Testis (tissue), 5 donors: ENCODE measurements at places on chromosomes 7 and 10.

- no peak for DNase-seq
These were observed 201.2 kb downstream of the PTN start for GRCh38 chr7:137142376-137142775.

DNA sequence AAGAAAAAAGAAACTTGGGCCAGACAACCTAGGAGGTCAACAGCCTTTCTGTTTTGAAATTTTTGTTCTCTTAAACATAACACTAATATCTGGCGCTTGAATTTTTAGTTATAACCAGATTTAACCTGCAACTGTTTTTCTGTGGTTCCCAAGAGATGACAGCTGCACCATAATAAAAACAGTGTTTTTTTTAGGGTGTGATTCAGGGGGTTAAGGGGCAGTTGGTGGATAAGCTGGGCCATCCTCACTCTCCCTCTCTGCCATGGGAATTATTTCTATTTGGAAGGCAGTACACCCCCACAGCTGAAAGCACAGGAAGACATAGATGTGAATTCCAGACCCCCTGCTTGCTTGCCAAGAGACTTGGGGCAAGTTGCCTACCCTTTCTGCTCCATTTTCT, 20.1 kb upstream of the TM9SF3 start:
- DNase-seq: no peak

- peak; percentile 62 for DNase-seq
These were observed 138.0 kb downstream of the PPP1R9A start for GRCh38 chr7:95045236-95045923.

GRCh38 chr7:12133865-12134264, 77.2 kb upstream of the TMEM106B start:
- DNase-seq: no peak

DNA sequence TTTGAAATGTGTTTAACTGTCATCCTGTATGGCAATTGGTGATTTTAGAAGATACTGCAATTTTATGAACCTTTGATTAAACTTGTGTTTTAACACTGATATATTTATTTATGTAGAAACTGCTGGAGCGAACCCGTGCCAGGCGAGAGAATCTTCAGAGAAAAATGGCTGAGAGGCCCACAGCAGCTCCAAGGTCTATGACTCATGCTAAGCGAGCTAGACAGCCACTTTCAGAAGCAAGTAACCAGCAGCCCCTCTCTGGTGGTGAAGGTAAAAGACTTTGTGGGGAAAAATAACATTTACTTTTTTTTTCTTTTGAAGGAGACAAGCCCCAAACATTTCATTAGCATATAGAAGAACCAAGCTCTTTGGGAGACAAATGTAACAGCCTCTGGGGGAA, 6.5 kb downstream of the ANLN start:
- no peak for DNase-seq

DNA sequence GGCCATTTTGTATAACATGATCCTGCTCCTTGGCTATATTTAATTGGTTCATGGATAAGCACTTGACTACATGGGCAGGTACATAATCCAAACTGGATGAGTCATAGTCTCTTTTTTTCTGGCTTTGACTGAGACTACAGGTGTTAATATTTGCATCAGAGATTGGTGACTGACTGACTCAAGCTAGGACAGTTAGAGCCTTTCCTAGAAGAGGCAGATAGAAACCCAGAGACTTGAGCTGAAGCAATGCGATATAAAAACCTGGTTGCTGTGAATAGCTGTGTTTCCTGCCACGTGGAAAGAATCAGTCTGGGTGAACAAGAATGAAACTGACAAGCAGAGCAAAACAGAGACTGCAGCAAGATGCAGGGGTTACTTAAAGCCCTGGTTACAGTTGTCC, 81.0 kb downstream of the SAMD9 start:
- DNase-seq: no peak

DNA sequence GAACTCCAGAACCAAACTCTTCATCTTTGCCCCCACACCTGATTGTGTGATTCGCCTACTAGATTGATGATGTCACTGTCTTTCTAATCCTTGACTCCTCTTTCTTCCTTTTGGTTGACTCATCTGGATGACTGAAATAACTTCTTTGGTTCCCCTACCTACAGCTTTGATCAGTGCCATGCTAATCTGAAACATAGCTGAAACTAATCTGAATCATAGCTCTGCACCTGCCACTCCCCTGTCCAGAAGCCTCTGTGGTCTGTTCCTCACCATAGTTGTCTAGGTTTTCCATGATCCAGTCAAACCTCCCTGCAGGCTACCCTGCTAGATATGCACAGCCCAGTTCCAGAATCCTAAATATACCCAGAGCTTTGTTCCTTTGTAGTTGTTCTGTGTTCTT, 51.9 kb downstream of the ZNF365 start:
- DNase-seq: no peak

- no peak for DNase-seq
These were observed 23.5 kb downstream of the SGMS1 start for GRCh38 chr10:50600286-50600685.

- DNase-seq: no peak
These were observed 150.3 kb downstream of the COL28A1 start for GRCh38 chr7:7385421-7385820.

DNA sequence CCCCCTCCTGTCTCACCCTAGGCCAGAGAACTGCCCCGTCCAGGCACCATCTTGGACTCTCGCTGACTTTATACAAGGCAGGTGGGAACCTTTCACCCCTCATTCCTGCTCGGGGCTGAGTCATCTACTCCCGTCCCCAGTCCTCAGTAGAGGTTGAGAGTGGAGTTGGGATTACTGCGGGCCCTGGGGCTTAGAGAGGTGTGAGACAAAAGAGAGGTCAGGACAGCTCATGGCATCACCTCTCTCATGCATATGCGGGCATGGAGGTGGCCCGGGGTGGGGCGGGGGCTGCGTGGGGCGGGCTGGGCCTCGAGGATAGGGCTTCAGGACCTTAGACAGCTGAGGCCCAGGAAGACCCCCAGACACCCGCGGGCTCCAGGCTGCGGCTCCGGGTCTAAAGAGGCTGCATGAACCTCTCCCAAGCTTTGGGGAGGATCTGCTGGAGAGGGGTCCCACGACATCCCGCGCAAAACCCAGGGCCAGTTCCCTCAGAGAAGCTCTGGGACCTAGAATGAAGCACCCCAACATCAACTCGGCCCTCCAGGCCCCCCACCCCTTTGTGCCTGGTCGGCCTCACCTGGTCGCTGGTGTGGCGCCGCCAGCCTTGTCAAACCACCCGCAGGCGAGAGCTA, 317 bp downstream of the PDZD7 start:
- no peak for DNase-seq

GRCh38 chr10:124152139-124153022, 59.0 kb upstream of the CHST15 start:
- DNase-seq: no peak

- DNase-seq: no peak
These were observed 73.9 kb upstream of the CABCOCO1 start for GRCh38 chr10:61588770-61589211.

- DNase-seq: no peak
These were observed 258.1 kb upstream of the GRB10 start for GRCh38 chr7:51040787-51041186.

DNA sequence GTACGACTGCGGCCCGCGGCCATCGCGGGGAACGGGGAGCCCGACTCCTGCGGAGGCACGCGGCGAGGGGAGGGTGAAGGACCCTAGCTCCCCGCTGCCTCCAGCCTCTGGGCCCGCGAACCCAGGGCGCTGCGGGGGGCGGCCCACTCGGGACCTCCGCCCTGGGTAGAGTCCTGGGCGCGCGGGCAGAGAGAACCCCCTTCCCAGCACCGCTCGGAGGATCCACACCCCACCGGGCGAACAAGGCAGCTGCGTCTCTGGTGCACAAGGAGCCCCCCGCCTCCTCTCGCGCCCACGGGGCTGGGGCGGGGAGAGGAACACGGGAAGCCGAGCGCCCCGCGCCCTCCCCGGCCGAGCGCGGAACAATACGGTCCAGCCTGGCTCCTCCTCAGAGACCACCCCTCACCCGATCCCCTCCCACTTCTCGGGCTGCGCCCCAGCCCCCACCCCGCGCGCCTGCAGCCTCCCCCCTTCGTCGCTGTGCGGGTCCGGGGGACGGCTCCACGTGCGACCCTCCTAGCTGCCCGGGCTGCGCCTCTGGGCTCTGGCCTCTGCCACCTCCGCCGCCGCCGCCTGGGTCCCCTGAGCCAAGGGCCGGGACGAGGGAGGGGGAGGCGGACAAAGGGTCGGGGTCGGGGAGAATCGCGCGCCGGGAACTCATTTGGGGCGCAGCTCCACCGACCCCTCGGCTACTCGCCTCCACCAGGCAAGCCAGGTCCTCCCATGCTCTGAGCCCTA, at the start of gene WDR86:
TSS of gene WDR86 (minus strand) at position 372 of the 738 bp plus-strand sequence. CDS start 449 bp downstream, outside the sequence.
- no peak for DNase-seq

DNA sequence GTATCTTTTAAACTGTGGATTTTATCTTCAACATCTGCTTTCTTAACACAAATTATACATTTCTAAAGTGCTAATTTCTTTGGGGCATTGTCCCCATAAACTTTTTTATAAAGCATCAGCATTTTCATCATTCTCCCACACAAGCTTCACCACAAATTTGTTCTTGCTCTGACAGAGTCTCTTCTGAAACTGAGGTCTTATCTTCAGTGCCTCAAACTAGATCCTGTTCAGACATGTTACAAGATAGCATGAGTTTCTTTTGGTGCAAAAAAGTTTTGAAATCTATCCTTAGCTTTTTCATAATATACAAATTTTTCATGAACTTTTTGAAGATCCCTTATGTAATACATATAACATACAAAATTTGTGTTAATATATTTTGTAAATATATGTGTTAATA, 346.6 kb downstream of the IPMK start:
- no peak for DNase-seq

- DNase-seq: no peak
These were observed 106.8 kb downstream of the UBE2H start for GRCh38 chr7:129845972-129846327.

- DNase-seq: no peak
These were observed 58.2 kb downstream of the RBM33 start for GRCh38 chr7:155702616-155703015.

GRCh38 chr10:30697806-30698205, 68.3 kb upstream of the LYZL2 start:
- DNase-seq: no peak

DNA sequence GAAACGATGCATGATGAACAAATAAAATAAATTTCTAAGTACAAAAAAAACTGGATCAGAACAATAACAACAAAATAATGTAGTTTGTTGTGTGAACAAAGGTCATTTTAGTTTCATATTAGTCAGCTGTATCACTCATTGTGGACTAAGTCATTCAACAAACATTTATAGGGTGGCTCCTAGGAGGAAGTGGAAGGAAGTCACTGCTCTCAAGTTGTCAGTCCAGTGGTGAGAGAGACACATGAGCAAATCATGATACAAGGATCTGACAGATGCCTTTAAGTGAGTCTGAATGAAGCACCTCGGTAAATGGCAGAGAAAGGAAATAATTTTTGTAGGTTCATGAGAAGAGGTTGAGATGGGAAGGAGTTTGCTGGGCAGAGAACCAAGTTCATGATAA, 56.8 kb downstream of the EPDR1 start:
- no peak for DNase-seq

DNA sequence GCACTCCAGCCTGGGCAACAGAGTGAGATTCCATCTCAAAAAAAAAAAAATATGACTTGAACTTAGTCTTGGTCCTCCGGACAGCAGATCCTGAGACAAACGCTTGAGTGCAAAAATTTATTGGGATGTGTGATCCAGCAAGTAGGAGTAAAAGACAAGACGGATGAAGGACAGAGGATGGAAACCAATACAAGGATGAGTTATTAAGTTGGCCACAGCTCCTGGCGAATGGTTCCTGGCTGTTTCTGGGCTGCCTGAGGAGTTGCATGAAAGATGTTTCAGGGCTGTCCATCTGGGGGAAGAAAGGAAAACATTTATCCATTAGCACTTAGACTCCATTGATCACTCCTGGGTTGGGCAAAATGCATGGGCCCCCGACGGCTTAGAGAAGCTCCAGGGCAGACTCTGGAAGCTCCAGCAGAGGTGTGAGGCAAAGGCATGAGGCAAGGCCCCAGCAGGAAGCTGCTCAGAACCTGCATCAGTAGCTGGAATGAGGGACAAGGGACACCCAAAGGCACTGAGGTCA, 98.3 kb upstream of the ZNF438 start:
- DNase-seq: no peak

DNA sequence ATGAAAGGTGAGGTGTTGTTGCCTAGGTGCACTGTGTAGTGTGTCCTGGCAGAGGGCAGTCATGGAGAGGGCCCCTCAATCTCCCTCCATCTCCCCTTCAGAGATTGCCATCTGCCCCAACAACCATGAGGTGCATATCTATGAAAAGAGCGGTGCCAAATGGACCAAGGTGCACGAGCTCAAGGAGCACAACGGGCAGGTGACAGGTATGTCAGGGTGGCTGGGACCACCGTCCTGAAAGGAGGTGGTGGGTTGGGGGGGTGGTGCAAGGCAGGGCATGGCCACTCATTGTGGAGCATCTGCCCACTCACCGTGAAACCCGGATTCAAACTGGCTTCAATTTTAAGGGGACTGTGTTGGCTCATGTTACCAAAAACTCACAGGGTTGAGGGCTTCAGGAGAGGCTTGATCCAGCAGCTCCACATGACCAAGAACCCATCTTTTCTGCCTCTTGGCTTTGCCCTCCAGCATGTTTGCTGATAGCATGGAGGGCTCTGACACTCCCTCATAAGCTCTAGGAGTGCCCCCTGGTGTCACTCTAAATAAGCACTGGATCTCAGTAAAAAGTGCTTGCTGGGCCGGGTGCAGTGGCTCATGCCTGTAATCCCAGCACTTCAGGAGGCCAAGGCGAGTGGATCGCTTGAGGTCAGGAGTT, 12.2 kb downstream of the ARPC1B start:
- no peak for DNase-seq

GRCh38 chr10:2077231-2077630, 339.9 kb upstream of the ADARB2 start:
- DNase-seq: no peak

- no peak for DNase-seq
These were observed 40.3 kb upstream of the MET start for GRCh38 chr7:116631676-116632075.

DNA sequence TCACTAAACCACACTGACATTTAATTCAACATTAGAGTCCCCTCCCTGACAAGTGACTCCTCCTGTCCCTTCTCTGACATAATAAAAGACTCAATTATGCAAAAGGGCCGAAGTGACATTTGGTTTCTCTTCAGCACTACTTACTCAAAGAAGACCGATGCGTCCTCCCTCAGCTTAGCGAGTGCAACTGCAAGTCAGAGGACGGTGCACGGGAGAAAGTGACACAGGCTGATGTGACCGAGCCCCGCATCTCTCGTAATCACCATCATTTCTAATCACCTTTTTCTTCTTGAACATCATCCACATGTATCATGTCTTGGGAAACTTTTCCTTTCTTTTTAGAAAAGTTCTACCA, 155.7 kb downstream of the TCERG1L start:
- no peak for DNase-seq
